ENCODE measurements at places on chromosomes 11 and 22.

- DNase-seq, result no peak
These were observed 149.7 kb downstream of the LDLRAD3 start for GRCh38 chr11:36093548-36093947.

DNA sequence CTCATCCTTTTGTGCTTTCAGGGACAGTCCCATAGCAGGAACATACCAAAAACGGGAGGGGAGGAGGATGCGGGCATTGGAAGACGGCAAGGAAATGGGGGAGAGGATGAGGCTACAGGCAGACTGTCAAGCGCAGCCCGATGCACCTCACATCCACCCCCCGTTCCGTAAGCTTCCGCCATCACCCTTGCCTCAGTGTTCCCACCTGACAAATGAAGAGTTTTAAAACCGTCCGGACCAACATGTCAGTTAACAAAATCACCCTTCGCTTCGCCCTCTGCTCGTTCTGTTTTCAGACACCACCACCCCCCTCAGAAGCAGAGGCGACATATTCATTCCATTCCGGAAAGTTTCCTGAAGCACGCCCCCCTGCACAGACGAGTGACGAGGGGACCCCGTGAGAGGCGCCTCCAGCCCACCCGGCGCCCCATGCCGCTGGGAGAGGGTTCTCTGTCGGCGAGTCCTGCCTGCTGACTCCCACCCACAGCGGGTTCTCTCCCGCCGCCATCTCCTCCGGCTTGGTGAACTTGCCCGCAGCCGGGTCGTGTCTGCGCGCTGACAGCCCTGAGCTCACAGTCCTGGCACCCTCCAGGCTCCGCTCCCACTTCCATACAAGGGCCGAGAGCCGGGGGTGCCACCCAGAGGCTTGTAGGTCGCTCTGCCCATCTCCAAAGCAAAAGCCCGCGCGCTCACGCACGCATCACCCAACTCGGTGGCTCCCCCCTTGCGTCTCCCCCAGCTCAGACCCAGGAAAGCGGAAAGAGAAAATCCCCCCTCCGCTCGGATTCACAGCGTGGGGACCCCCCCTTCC, 1.5 kb downstream of the IGSF9B start:
- no peak for DNase-seq

DNA sequence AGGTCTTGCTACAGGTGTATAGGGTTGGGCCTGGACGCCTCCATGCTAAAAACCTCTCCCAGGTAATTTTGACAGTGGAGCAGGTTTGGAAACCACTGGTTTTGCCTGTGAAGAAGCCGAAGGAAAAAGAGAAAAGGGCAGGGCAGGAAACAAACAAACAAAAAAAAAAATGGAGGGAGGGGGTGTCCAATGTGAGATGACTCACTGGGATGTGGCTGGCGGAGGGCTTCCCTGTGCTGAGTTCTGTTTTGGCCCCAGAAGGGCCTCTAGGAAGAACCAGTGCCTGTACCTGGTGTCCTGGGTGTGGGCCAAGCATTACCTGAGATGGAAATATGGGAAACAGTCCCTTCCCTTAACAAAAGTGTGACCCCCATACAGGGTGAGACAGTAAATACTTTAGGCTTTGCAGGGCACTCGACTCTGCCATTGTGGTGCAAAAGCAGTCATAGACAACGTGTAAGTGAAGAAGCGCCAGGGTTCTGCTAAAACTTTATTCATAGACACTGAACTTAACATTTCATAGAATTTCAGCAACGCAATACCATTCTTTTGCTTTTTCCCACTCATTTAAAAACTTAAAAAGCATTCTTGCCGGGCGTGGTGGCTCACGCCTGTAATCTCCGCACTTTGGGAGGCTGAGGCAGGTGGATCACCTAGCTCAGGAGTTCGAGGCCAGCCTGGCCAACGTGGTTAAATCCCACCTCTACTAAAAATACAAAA, 9.5 kb upstream of the DGKZ start:
- no peak for DNase-seq

DNA sequence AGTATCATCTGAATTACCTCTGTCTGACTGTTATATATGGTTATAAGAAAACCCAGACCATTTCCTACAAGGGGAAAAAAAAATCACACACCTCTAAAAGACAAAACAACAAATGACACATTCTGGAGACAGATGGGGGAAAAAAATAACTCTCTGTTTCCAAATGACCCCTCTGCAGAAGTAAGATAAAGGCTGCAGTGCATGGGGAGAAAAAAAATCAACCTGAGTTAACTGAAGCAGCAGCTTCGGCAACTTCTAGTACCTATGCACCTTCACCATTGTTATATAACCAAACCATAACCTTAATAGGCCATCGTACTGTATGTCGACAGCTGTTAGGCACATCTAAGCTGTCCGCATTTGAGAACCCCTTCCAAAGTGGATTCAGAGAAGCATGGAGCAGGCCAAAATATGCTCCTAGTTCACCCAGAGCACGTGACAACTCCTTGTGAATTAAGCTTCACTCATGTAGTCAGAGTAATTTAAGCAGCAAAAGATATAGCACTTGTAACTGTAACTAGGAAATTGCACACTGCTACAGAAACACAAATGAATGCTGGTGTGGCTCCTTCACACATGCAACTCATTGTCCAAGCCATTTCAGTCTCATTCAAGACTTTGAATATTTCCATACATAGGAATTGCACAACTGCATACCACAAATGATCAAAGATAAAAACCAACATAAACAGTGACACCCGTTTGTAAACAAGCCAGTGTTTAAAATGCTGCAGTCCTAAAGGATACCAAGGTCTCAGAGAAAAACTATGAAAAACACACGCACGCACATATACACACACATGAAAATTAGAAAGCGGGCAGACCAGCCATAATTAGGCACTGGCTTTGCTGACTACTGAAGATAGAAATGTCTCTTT, 2.7 kb downstream of the SIK3 start:
- no peak for DNase-seq

GRCh38 chr11:77124041-77124440, 4.0 kb upstream of the MYO7A start:
- no peak for DNase-seq

- no peak for DNase-seq
These were observed 7.3 kb downstream of the RSF1 start for GRCh38 chr11:77813256-77813655.

GRCh38 chr11:21446939-21447590, 745.8 kb upstream of the ANO5 start:
- no peak for DNase-seq

GRCh38 chr11:33909150-33909549, 17.3 kb upstream of the LMO2 start:
- DNase-seq, result no peak

DNA sequence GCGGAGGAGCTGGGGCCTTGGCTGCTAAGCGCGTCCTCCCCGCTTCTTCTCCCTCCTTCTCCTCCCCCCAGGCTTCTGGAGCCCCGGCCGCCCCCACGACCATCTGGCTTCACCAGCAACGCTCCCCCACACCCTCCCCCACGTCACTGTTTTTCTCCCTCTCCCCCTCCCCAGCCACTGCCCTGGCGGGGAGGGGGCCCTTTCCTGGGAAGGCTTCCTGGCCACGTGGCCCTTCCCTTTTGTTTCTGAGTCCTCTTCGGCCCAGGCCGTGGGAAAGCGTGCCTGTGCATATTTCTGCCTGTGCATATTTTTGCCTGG, 27.7 kb downstream of the RTN4R start:
- DNase-seq, result no peak

DNA sequence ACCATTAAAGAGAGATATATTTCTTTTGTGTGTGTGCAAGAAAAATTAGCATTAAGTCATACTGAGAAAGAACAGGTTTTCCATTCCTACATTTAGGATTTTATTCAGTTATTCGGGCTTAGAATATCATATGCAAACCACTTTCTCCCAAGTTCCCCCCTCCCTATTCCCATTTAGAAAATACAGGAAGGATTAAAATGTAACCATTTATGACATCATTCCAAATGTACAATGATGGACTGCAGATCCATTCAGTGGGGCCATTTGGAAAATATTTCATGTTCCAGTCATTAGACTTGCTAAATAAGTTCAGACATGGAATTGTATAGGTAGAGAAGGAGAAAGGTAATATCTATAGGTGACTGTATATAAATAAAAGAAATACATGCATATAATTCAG, 228.6 kb upstream of the MPPED2 start:
- DNase-seq, result no peak

DNA sequence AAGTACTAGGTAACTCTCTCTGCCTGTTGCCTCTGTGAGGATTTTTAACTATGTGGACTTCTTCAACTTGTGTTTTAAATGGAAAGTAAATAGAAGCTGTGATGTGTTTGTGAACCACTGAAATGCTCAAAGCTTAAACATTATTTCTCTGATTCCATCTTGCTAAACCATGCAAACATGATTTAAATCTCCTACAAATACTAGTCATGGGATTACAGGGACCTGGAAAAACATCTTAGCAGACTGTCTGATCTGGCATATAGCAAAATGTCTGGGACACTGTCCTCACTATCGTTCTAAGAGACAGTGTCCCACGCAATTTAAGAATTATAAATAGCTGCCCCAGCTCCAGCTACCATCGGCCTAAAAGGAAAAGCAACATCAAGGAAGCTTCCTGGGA, 914.5 kb upstream of the FAT3 start:
- DNase-seq, result no peak

- no peak for DNase-seq
These were observed 23.7 kb upstream of the BID start for GRCh38 chr22:17797721-17798559.

DNA sequence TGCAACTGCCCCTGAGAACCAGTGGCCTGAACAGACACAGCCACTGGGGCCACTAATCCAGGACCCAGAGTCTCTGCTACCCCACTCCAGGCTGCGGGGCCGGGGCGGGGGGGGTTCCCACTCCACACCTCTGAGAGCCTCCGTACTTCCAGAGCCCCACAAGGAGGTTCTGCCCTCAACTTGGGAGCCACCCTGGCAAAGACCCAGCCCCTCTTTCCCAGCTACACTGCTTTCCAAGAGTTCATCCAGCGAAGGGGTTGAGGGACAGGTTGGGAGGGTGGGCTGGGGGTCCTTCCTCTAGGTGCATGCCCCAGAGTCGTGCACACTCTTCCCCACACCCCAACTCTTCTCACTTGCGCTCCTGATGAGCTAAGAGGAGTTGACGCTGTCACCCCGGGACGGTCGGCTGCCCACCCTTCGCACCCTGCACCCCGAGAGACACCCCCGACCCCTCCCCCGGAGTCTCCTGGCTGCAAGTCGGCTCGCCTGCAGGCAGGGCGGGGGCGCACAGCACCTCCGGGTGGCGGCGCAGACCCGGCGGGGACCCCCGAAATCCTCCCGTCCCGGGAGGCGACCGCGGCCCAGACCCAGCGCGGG, 531 bp downstream of the RAB3IL1 start:
- DNase-seq, result no peak

DNA sequence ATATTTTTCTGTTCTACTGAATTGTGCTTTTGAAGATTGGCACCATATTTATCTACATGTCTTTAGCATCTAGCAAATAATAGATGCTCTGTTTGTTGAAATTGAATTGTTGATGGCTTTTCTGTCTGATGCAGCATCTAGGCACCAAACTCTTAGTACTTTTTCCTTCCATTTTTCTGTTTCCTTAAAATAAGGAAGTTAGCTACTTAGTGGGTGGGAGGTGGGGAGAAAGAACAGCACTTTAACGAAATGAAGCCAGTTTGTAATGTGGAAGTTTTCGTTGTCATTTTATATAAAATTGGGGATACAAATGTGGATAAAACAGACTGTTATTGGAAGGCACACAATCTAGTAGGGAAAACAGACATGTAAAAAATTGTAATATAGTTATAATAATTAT, 76.6 kb downstream of the HIPK3 start:
- no peak for DNase-seq

DNA sequence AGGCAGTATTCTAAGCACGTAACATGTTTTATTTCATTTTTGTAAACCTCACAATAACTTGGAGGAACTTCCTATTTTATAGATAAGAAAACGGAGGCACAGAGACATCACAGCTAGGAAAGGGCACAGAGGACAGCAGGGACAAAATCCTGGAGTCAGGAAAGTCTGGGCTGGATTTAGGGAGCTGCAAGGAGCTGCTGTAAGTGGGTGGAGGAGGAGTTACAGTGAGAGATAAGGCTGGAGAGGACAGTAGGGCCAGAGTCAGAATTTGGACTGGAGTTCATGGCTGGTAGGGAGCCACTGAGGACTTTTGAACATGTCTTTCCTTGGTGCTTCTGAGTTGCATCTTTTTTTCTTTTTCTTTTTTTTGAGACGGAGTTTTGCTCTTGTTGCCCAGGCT, 32.2 kb upstream of the PTPRJ start:
- no peak for DNase-seq

DNA sequence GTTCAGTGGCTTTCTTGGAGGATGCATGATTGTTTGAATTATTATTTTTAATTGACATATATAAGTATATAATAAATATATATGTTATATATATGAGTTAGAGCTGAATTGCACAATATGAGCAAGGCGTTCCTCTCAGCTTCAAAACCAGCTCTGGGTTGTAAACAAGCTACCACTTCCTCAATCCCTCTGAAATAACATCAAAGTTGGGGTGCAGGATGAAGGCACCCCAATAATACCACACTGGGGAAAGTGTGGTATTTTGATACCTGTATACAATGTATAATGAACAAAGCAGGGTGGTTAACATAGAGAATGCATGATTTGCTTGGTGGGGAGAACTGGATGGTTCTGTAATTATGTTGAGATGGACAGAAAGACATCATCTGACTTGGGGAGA, 1.7 kb upstream of the SORL1 start:
- no peak for DNase-seq

GRCh38 chr11:19907008-19907579, 194.5 kb downstream of the NAV2 start:
- DNase-seq, result no peak

DNA sequence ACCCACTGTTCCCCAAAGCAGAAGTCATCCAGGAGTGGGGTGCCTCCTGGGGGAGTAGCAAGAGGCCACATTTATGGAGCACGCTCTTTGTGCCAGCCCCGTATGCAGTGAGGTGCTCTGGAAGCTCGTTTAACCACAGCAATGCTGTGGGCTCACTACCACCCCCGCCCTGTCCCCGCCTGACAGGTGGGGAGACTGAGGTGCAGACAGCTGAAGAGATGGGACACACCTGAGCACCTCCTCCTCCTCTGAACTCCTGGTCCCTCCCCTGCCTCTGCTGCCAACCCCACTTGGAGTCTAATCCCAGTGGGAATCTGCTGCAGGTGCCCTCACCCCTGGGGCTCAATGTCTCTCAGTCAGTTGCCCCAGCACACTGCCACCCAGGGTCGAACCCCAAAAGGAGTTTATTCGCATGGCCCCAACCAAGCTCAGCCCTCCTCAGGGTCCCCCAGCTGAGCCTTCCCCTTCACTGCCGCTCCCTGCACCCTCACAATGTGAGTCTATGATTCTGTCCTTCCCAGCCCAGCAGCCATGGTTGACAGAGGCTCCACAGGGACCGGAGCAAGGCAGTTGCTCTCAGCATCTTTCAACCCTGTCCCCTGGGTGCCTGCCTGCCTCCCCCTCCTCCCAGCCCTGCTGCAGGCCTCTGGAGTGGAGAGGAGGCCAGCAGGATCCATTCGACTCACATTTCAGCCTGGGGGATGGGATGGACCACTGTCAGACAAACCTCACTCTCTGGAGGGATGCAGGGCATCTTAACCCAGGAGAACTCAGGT, 13.3 kb upstream of the BCR start:
- no peak for DNase-seq

Measured in stimulated activated CD8-positive, alpha-beta memory T cell treated with anti-CD3 and anti-CD28 coated beads, Interleukin-4, amount 100 ng/mL, for 1 hour (primary cell).